Omental fat pad (tissue), 4 donors: ENCODE measurements at places on chromosomes 2 and 18. TPM values are rescaled to one million over a fixed set of nuclear protein-coding genes. Genes with fewer than 3 reads are reported as not detected.

DNA sequence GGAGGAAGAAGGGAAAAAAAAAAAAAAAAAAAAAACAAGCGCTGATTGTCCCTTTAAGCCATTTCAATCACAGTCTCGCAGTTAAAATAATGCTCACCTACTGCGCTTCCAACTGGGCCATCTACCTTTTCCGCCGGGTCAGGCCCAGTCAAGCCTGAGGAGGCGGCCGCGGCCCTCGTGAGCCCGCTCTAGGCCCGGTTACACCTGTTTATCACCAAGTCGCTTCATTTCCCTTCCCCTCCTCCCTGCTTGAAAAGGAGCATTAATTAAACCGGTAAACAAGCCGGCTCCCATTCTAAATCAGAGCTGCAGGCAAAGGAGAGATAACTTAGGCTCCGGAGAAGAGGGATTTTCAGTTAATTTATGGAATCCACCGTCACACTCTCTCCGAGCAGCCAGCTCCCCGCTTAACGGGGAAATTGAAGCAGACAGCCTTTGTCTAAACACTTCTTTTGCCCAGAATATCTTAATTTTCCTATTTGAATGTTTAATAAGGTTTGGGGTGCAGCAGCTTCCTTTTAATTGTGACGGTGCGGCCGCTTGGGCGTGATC, 140.1 kb upstream of the SIX3 start:
- no peak for DNase-seq

DNA sequence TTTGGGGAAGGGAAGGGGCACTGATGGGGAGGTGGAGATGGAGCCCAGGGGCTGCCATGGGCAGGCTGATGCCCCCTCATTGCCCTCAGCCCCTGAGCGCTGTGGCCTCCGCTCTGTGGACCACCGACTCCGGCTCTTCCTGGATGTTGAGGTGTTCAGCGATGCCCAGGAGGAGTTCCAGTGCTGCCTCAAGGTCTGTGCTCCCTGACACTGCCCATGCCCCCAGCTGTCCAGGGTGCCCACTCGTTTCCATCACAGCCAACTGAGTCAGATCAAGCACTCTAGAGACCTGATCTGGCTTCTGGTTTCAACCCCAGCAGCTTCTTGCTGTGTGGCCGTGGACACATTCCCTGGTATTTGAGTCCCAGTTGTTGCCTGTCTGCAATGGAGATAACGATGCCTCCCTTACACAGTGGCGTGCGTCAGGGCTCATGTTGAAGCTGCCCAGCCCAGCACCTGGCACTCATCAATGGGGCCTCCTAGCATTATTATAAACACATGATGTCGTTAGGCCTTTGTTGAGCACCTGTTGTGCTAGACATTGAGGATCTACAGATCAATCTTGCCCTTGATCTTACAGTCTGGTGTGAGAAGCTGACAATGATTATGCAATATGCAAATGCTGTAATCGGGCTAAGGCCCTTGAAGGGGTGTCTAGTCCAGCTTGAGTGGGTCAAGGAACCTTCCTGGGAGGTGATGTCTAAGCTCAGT, 14.4 kb downstream of the STK11IP start:
- DNase-seq, result no peak

GRCh38 chr18:7336623-7337022, 105.7 kb downstream of the LRRC30 start:
- no peak for DNase-seq

- DNase-seq, result no peak
These were observed 125.8 kb upstream of the TNP1 start for GRCh38 chr2:216985658-216986141.

DNA sequence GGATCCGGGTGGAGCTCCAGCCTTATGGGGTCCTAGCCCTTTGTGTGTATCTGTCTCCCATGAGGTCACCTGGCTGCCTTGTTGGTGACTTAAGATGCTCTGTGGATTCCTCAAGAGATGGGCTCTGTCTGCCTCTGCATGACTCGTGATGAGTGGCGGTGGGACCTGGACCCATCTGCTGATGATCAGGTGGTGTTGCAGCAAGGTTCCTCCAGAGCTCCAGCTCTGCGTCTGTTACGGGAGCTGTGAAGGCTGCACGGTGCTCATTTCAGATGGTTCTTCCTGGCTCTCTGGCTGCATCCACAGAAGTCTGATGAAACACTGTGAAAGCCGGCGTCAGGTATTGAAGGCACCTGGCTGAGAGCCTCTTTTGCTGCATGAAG, 2.4 kb downstream of the AGAP1 start:
- no peak for DNase-seq

- DNase-seq, result no peak
These were observed 79.0 kb downstream of the CCDC150 start for GRCh38 chr2:196718419-196719109.

- no peak for DNase-seq
These were observed 2.2 kb downstream of the GAD1 start for GRCh38 chr2:170818752-170819470.

DNA sequence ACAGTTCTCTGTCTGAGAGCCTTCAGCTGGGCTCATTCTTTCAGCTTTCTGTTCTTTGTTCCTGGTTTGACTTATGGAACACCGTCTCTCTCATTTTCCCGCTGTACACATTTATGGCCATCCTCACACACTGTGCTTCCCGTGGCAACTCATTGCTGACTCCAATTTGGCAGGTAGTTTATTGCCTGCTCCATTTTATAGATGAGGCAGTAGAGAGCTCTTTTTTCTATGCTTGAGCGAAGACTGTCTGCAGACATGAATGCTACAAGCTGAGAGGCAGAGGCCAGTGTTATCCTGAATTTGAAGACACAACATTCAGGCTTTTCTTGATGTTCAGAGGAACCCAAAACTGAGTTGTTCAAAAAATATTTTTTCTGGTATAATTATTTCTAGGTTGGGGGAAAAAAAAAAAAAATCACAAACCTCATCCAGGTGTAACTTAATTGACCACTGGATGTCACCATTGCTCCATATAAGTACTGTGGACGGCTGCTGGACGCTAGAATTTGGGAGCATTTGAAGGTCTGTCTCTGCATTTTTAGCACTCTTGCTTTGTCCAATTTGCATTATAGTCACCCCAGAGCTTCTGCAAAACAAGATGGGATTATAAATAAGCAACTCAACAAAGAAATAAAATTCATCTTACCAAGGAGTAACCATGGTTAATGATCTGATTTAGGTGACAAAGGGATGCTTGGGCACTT, 83.5 kb downstream of the HRH4 start:
- no peak for DNase-seq

DNA sequence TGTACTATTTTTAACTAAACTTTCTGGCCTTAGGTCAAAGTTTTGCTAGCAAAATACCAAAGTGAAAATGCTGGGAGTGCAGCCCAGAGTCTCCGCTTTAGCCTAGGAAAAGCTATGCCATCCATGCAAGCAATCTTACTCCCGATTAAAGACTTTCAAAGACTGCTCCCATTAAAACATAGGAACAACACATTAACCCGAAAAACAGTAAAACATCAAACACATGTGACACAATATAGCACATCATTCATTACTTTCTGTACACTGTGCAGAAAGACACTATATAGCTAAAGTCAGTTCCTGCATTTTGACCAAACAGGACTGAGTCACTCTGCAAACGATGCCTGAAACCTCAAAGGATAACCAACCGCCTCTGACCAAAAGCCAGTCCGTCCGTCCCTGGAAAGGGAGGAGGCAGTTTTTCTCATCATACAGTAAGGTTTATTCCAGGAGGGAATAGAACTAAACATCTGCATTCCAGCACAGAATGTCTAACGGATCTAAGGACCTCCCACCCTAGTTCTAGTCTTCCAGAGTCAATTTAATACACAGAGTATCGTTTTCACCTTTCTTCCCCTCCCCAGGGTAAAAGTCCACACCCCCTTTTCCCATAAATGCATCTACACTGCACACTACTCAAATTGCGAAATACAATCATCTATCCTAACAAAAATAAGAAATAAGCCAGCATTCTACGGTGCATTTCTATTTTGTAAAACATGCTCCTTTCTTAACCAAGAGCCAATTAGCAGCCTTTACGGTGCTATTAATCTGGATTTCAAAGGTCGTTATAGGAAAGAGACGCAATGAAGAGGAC, 1.7 kb downstream of the ROCK2 start:
- DNase-seq, result no peak

- DNase-seq, result no peak
These were observed 118.7 kb downstream of the HAUS1 start for GRCh38 chr18:46222710-46223360.

GRCh38 chr2:140269000-140269399, 1488.8 kb upstream of the NXPH2 start:
- no peak for DNase-seq

DNA sequence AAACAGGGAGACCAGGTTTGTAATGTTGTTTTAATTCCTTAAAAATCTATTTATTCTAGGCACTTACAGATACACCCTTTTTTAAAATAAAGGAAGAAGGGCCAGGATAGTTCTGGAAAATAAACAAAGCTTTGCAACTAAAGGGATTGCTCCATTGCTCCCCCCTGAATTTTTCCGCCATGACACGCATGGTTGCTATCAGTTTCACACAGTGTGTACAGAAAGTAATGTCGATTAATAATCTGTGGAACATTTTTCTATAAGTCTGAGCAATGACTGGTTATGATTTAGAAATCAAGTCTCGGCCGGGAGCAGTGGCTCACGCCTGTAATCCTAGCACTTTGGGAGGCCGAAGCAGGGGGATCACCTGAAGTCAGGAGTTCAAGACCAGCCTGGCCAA, 90.8 kb downstream of the GAREM1 start:
- no peak for DNase-seq

- DNase-seq, result no peak
These were observed 144.8 kb upstream of the MAP3K20 start for GRCh38 chr2:172930871-172931255.

DNA sequence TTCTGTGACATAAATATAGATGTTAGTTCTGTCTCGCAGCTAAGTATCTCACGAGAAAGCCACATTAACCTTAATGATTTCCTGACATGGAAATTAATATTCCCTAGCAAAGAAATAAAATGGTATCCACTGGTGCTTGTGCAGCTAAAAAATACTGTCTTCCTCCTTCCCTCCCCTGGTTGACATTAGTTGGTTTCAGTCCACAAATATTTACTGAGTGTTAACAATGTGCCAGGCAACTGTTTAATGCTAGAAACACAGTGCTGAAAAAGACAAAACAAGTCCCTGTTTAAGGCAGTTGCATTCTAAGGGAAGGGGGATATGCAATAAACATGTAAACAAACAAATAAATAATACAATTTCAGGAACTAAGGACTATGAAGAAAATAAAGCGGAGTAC, 44.2 kb upstream of the VPS54 start:
- no peak for DNase-seq

GRCh38 chr18:26867471-26867870, 2.0 kb upstream of the AQP4 start:
- no peak for DNase-seq

GRCh38 chr2:207417301-207417718, 112.5 kb upstream of the CREB1 start:
- no peak for DNase-seq

DNA sequence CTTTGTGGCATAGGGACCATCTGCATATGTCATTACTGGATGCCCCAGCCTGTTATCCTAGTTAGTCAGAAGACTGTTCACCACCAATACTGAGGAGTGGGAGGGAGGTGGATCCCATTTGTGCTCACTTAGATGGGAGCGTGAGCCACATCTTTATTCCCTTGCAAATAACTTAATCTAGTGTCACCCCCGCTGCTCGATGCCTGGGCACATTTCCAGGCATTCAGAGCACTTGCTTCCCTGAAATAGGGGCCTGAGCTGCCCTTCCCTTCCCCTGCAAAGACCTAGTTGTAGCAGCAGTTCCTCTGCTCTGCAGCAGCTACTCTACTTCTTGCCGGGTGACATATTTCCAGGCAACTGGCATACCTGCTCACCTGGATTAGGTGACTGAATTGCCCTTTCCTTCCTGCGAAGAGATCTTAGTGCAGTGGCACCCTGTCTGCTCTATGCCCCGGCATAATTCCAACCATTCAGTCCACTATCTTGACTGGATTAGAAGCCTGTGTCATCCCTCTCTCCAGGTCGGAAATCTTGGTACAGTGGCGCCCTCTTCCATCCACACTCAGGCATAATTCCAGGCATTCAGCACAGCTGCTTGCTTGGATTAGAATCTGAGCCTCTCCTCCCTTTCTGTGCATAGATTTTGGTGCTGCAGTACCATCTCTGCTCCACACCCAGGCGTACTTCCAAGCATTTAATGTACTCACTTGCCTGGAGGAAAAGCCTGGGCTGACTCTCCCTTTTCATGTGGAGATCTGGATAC, 1389.1 kb upstream of the TMEFF2 start:
- no peak for DNase-seq

GRCh38 chr18:48818329-48819254, 132.2 kb downstream of the SMAD7 start:
- peak; percentile 9 for DNase-seq

CTNNA2 gene
- not detected for total RNA-seq

GRHL1 gene
- total RNA-seq, result 6.8 TPM

HNRNPLL gene
- total RNA-seq, result 33.8 TPM

THSD7B gene
- 12.9 TPM for total RNA-seq

FAM228A gene
- total RNA-seq, result 3.8 TPM

SLC30A3 gene
- not detected for total RNA-seq

NT5C1B gene
- total RNA-seq, result not detected

TBR1 gene
- total RNA-seq, result not detected

C2orf80 gene
- not detected for total RNA-seq

MSH2 gene
- 6.7 TPM for total RNA-seq

TUBA3E gene
- total RNA-seq, result not detected

CCDC88A gene
- 38.0 TPM for total RNA-seq

NEDD4L gene
- total RNA-seq, result 63.0 TPM
